Lung (tissue), 17 donors: ENCODE measurements at places on chromosomes 1 and 21. TPM values are rescaled to one million over a fixed set of nuclear protein-coding genes. Genes with fewer than 3 reads are reported as not detected.
A peak's percentile ranks its signal among the peaks of the same experiment; 100 is the strongest.

SLC44A5 gene
- 1.6 TPM for total RNA-seq

PRR9 gene
- not detected for total RNA-seq

HMCN1 gene
- 149 TPM for total RNA-seq

MIXL1 gene
- 0.49 TPM for total RNA-seq

A3GALT2 gene
- 0.28 TPM for total RNA-seq

DYNLT5 gene
- total RNA-seq, result 29.3 TPM

DNA sequence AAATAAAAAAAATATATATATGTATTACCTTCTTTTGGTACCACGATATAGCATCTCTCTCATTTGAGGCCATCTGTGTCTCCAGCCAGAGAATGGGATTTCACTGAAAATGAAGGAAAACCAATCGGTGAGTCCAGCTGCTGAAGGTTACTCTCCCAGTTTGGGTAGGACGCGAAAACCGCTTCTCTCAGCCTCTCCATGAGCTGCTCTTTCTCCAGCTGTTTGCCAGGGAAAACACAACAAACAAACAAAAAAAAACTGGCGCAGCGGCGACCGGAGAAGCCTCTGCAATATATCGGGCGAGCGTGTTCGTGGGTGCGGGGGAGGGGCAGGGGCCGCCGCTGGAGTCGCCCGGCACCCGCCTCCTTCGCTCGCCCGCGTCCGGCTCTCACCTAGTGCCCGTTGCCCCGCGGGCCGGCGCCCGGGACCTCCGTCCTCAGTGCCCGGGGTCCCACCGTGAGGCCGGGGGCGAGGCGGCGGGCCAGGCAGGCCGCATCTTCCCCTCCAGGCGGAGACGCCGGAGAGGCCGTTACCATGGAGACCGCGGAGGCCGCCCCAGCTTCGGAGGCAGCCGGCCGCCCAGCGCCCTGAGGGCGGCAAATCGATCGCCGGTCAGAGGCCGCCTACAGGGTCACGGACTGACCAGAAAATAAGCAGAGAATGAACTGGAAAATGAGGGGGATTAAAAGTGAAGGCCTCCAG is 504 bp downstream of the PHTF1 start:
- H3K4me3 ChIP-seq, result peak overlapping the region; percentile 61
- H3K4me1 ChIP-seq, result no peaks in the 10 kb centered on the region
- peak overlapping the region; percentile 98 for H3K27ac ChIP-seq
- H3K36me3 ChIP-seq, result peaks cover 4% of the 10 kb centered on the region
- H3K27me3 ChIP-seq, result no peaks in the 10 kb centered on the region
- peak; percentile 64 for DNase-seq

DNA sequence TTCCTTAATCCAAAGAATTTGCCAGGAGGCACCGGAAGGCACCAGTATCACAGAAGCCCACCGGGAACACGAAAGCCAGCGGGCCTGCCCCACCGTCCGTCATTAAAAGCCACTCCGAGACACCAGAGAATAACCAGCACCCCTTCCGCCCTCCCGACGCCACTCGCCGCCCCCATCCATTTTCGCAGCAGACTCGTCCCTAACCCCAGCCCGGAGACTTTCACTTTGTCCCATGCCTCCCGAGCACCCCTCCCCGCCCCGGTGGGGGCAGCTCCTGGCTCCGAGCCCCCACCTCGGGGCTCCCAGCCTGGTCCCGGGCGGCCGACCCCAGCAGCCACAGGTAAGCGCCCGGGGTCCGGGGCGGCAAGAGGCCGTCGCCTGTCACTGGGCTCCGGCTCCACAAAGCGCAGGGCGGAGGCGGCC is 105.4 kb downstream of the SLC45A1 start:
- H3K36me3 ChIP-seq, result peaks cover 17% of the 10 kb centered on the region
- no peaks in the 10 kb centered on the region for H3K27me3 ChIP-seq
- H3K4me1 ChIP-seq, result peaks cover 17% of the 10 kb centered on the region
- peak; percentile 36 for DNase-seq

DNA sequence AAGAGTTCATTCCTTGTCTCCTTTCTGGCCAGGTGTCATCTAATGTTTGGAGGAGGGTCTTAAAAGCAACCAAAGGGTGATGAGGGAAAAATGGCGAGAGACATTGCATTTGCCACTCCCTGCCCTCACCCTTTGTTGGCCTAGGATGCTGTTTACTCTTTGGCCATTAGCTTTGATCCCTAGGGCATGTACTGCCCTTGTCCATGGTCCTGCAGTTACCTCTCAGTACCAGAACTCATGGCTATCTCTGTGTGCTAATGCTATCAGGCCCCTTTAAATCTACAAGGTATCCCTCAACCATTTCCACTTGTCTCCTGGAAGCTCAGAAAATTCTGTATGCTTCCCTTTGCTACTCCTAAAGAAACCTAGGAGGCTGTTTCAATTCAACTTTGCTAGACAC is 424.8 kb upstream of the PLXNA2 start:
- no peaks in the 10 kb centered on the region for H3K36me3 ChIP-seq
- DNase-seq, result no peak
- no peak overlapping the region for H3K4me3 ChIP-seq
- no peaks in the 10 kb centered on the region for H3K27me3 ChIP-seq

DNA sequence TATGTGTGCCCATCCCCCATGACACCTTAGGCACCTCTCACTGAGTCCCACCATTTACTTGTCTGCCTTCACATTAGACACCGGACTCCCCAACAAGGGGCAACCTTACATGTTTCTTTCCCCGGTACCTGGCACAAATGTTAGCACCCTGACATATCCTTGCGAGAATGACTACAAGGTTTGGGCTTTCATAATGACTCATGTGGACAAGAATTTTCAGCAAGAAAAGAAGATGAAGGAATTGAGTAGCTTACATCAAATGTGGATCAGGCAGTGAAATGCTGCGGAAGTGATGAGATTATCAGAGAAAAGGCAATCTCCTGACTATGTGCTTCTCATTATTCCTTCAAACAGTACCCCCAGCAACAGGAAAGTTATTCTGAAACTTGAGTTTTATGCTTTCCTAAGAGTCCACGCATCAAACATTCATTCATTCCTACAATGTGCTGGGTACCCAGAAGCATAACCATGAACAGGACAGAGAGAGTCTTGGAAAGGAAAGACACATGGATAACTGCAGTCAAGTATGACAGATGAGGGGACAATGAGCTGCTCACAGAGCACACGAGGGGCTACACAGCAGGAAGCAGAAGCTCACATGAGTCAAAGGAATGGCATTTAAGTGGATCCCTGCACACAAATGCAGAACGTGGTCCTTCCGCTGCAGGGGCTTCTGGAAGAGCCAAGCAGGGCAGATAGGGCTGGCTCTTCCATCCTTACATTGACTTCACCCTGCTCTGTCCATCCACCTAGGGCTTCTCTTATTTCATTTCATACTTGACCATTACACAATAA is 112.1 kb downstream of the PCNX2 start:
- H3K27me3 ChIP-seq, result no peaks in the 10 kb centered on the region
- H3K4me3 ChIP-seq, result no peak overlapping the region
- DNase-seq, result no peak
- no peaks in the 10 kb centered on the region for H3K36me3 ChIP-seq
- H3K27ac ChIP-seq, result no peak overlapping the region

GRCh38 chr1:82343381-82343780 is 542.6 kb downstream of the ADGRL2 start:
- H3K4me3 ChIP-seq, result no peak overlapping the region
- no peaks in the 10 kb centered on the region for H3K4me1 ChIP-seq
- DNase-seq, result no peak
- H3K36me3 ChIP-seq, result no peaks in the 10 kb centered on the region
- no peaks in the 10 kb centered on the region for H3K27me3 ChIP-seq

- H3K4me1 ChIP-seq, result no peaks in the 10 kb centered on the region
- DNase-seq, result no peak
- H3K27me3 ChIP-seq, result no peaks in the 10 kb centered on the region
- H3K27ac ChIP-seq, result no peak overlapping the region
Observed at GRCh38 chr1:245179706-245180105, 24.9 kb downstream of the KIF26B start.

- no peaks in the 10 kb centered on the region for H3K36me3 ChIP-seq
- H3K27ac ChIP-seq, result no peak overlapping the region
- no peaks in the 10 kb centered on the region for H3K27me3 ChIP-seq
- H3K4me1 ChIP-seq, result no peaks in the 10 kb centered on the region
Observed at GRCh38 chr1:40855513-40855912, 6.7 kb downstream of the CITED4 start.

GRCh38 chr1:186289943-186290545 is 85.0 kb downstream of the TPR start:
- no peak overlapping the region for H3K27ac ChIP-seq
- H3K4me1 ChIP-seq, result no peaks in the 10 kb centered on the region
- H3K27me3 ChIP-seq, result no peaks in the 10 kb centered on the region
- no peak overlapping the region for H3K4me3 ChIP-seq

DNA sequence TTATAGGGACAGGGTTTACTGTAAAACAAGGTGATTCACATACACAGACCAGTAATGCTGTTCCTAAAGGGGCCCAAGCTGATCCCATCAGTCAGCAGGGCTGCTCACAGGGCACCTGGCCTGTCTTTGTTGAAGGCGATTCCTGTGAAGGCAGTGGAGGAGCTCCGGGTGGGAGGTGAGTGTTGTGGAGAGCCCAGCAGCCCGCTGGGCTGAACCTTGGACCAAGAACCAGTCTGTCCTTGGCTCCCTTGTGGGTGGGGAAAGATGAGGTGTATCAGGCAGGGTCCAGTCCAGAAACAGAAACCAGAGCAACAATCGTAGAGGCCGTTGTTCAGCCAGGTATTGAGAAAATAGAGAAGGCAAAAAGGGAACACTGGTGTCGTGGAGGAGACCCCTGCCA is 12.5 kb downstream of the PDXK start:
- no peaks in the 10 kb centered on the region for H3K36me3 ChIP-seq
- peaks cover 16% of the 10 kb centered on the region for H3K4me1 ChIP-seq
- no peak for DNase-seq
- H3K27me3 ChIP-seq, result no peaks in the 10 kb centered on the region
- no peak overlapping the region for H3K27ac ChIP-seq
- no peak overlapping the region for H3K4me3 ChIP-seq

GRCh38 chr1:33401471-33401870 is 29.4 kb downstream of the PHC2 start:
- peaks cover 7% of the 10 kb centered on the region for H3K4me1 ChIP-seq
- no peak overlapping the region for H3K4me3 ChIP-seq
- H3K27ac ChIP-seq, result no peak overlapping the region
- no peak for DNase-seq

DNA sequence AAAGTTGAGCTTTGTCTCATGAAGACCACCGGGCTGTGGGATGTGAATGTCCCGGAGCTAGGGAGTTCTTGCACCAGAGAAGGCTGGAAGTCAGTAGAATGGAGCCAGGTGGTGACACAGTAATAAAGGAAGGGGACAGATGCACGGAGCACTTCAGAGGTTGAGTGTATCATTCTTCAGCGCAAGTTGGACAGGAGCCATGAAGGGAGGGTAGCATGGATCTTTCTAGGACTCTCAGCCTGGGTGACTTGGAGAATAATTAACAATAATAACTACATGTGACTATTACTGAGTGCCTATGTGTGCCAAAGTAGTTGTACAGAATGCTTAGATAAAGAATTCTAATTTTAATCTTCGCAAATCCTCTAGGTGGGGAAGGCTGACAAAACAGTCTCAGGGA is 258.7 kb upstream of the AJAP1 start:
- no peaks in the 10 kb centered on the region for H3K27me3 ChIP-seq
- H3K4me1 ChIP-seq, result no peaks in the 10 kb centered on the region
- no peak overlapping the region for H3K4me3 ChIP-seq
- no peak for DNase-seq

- H3K4me1 ChIP-seq, result no peaks in the 10 kb centered on the region
- H3K4me3 ChIP-seq, result no peak overlapping the region
- no peaks in the 10 kb centered on the region for H3K27me3 ChIP-seq
- H3K36me3 ChIP-seq, result no peaks in the 10 kb centered on the region
- H3K27ac ChIP-seq, result peak overlapping the region; percentile 69
- DNase-seq, result peak; percentile 56
Observed at GRCh38 chr21:41681348-41681801, 85.5 kb downstream of the RIPK4 start.

DNA sequence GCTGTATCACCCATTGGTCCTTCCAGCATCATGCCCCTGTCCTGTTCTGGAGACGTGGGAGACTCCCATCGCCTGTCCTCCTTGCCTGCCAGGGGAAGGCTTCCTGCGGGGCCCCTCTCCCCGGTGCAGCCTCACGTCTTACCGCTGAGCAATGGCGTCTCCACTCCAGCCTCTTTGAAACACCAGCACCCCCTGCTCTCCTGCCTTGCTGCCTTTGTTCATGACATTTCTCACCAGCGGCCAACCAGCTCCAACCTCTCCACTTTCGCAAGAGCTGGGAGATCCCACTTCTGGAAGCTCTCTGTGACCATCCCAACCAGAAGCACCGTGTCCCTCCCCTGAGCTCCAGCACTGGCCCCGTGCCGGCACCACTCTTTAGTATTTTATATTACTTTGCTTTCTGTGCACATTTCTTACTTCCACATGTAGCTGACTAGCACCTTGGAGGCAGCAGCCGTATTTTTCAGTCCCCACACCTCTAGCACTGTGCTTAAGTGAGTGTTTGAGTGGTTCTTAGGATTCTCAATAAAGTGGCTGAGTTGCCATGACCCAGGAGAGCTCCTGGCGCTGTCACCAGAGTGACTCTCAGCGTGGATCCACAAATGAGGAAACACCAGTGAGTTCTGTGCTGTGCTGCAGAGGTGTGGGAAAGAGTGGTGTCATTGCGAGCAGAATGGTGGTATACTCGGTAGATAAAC is 83.5 kb downstream of the ATP5PO start:
- no peaks in the 10 kb centered on the region for H3K27me3 ChIP-seq
- DNase-seq, result peak; percentile 34
- H3K36me3 ChIP-seq, result peaks cover 46% of the 10 kb centered on the region
- H3K4me3 ChIP-seq, result no peak overlapping the region
- no peak overlapping the region for H3K27ac ChIP-seq
- H3K4me1 ChIP-seq, result no peaks in the 10 kb centered on the region

- H3K4me1 ChIP-seq, result peaks cover 14% of the 10 kb centered on the region
- H3K27me3 ChIP-seq, result no peaks in the 10 kb centered on the region
- H3K27ac ChIP-seq, result no peak overlapping the region
- H3K36me3 ChIP-seq, result no peaks in the 10 kb centered on the region
- no peak for DNase-seq
- H3K4me3 ChIP-seq, result no peak overlapping the region
Observed at GRCh38 chr1:154852845-154853244, 17.2 kb downstream of the KCNN3 start.

DNA sequence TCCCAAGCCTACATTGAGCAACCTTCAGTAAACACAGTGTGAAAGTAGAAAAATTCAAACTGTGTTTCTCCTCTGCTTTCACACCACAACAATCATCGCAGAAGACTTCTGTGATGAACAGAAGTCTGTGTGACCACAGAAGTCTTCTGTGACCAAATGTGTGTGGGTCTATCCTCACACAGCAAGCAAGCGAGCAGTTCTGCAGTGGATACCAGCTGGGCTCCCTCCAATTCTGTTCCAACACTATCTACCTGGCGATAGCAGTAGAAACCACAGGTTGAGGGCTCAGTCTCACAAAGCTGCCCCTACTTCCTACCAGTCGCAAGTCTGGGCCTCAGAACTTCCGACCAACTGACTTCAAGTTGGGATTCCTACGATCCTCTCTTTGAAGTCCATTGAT is 21.0 kb upstream of the RAP1A start:
- no peaks in the 10 kb centered on the region for H3K36me3 ChIP-seq
- no peak overlapping the region for H3K27ac ChIP-seq
- H3K4me1 ChIP-seq, result peaks cover 29% of the 10 kb centered on the region
- no peak overlapping the region for H3K4me3 ChIP-seq
- H3K27me3 ChIP-seq, result no peaks in the 10 kb centered on the region
